Renal cortical epithelial cell (primary cell): ENCODE measurements at places on chromosomes 12 and 14. TPM values are rescaled to one million over a fixed set of nuclear protein-coding genes. Genes with fewer than 3 reads are reported as not detected.

AICDA gene
- 0.30 and 0.52 TPM in 2 replicates for total RNA-seq

ESR2 gene
- 0.20 TPM in 1 of 2 replicates, not detected in the other for total RNA-seq

HOXC11 gene
- 0.69 and 1.7 TPM in 2 replicates for total RNA-seq

KRT6C gene
- total RNA-seq = not detected in 2 replicates

GARIN6 gene
- total RNA-seq = not detected in 2 replicates

FAM222A gene
- total RNA-seq = 0.35 and 3.1 TPM in 2 replicates

LIN7A gene
- 3.3 and 11.2 TPM in 2 replicates for total RNA-seq

CCDC196 gene
- not detected in 2 replicates for total RNA-seq

OTOGL gene
- total RNA-seq = under 0.01 TPM in 2 replicates

OR4M1 gene
- total RNA-seq = not detected in 2 replicates

FAM181A gene
- total RNA-seq = not detected in 2 replicates

COQ6 gene
- total RNA-seq = 17.2 and 23.7 TPM in 2 replicates

SLC5A8 gene
- total RNA-seq = not detected in 2 replicates

PLXNC1 gene
- 2.7 and 3.1 TPM in 2 replicates for total RNA-seq

SYNE3 gene
- total RNA-seq = 0.15 and 0.17 TPM in 2 replicates

CMKLR1 gene
- not detected in 2 replicates for total RNA-seq

KRT77 gene
- total RNA-seq = not detected in 2 replicates

NGB gene
- total RNA-seq = 0.35 TPM in 1 of 2 replicates, not detected in the other

KRT75 gene
- total RNA-seq = 0.35 TPM in 1 of 2 replicates, not detected in the other

AREL1 gene
- 40.1 and 64.6 TPM in 2 replicates for total RNA-seq
